ENCODE measurements at places on chromosomes 2 and 18.
A peak's percentile ranks its signal among the peaks of the same experiment; 100 is the strongest.

DNA sequence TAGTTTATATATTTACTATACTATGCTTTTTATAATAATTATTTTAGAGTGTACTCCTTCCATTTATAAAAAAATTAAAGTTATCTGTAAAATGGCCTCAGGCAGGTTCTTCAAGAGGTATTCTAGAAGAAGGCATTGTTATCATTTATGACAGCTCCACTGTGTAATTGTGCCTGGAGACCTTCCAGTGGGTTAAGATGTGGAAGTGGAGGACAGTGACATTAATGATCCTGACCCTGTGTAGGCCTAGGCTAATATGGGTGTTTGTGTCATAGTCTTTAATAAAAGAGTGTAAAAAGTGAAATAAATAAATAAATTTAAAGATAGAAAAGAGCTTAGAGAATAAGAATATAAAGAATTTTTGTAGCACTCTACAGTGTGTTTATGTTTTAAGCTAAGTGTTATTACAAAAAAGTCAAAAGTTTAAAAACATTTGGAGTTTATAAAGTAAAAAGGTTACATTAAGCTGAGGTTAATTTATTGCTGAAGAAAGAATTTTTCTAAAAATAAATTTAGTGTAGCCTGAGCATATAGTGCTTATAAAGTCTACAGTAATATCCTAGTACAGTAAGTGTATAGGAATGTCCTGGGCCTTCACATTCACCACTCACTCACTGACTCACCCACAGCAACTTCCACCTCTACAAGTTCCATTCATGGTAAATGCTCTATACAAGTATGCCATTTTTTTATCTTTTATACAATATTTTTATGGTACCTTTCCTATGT is 190.0 kb upstream of the SESTD1 start:
- no peak for DNase-seq

- DNase-seq: no peak
Measured at GRCh38 chr2:42922790-42923579, 130.6 kb upstream of the HAAO start.

DNA sequence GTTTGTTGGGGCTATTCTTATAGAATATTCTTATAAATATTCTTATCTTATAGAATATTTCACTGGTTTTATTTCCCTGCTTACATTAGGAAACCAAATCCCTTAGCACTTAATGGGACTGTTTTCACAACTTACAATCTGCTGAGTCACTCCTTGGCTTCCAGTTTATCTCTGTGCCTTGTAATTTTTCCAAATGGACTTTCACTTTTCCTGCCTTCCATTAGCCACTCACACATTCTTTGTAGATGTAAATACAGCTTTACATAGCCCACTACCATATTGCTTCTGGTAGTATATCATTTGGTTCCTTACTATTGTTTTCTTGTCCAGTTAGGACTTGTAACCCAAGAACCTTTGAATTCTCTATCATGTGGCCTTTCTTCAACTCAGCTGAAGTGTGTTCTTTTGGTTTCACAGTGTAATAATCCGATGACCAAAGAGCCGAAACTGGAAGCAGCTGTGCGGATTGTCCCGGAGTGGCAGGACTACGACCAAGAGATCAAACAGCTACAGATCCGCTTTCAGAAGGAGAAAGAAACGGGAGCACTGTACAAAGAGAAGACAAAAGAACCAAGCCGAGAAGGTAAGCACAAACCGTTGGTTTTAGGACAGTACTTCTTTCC is 96.1 kb downstream of the UGGT1 start:
- DNase-seq: no peak

- DNase-seq: no peak
Measured at GRCh38 chr2:45043174-45043573, 33.9 kb upstream of the SIX2 start.

DNA sequence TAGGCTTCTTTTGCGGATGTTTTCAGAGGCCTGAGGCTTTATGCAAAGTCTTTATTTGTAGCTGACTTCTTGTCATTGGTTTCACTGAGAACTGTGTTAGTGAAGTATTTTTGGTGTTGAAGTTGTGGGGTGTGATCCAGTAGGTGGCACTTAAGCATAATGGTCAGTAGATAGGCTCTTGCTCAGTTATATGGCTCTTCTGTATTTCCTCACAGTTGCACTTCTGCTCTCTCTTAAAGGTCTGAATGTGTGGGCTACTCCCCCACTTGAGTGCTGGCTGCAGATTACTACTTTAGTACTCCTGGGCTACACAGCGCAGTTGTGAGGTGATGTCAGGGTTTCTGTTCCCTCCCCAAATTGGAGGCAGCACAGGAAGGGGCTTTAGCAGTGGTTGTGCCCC is 133.8 kb upstream of the SCN7A start:
- DNase-seq: no peak

- no peak for DNase-seq
Measured at GRCh38 chr2:26018184-26019055, 15.5 kb upstream of the RAB10 start.

- DNase-seq: peak; percentile 43
Measured at GRCh38 chr2:234814374-234814773, 137.4 kb upstream of the SH3BP4 start.

- DNase-seq: no peak
Measured at GRCh38 chr2:170533156-170533555, 182.0 kb upstream of the SP5 start.

Data from NCI-H748 treated with DMSO at 0.1 percent for 48 hours (cell line).